Right atrium auricular region (tissue), 2 donors: ENCODE measurements at places on chromosomes 3 and 15.

GRCh38 chr3:58346368-58346767 is 13.7 kb downstream of the PXK start:
- no peak for DNase-seq

- DNase-seq = no peak
These were observed 38.3 kb downstream of the CNTN6 start for GRCh38 chr3:1131166-1131565.

GRCh38 chr15:74383286-74383685 is 15.8 kb upstream of the CYP11A1 start:
- DNase-seq = no peak

DNA sequence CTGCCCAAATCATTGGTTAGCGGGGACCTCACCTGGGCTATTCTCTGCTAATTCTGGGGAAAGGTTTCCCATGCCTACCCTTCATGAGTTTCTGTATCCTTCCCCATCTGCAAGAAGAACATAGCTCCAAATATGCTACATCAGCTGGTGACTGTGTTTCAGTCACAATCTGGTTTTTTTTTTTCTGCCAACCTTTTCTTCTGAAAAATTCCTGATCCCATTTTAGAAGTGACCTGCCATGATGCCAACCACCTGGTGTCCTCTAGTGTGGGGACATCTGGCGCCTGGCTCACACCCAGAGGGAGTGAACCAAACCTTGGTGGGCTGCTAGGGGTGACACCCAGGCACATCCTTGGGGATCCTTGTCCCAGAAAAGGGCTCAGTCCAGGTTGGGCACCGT is 76.1 kb downstream of the CHRD start:
- no peak for DNase-seq

DNA sequence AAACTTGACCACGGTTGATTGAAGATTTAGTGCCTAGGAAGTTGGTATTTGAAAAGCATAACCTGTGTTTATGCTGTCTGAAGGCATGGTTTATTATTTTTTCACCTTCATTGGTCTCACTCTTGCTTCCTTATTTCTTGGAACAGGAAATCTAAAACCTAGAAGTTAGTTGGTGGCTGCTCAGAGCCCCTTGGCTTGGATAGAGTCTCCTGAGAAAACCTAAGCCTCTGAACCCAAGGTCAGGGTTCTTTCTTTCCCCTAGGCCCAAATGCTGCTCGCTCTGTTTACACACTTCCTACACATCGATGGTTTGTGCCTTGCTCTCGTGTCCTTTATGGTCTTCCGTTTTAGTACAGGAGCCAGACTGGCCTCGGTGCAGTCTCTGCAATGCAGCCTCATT is 82.2 kb downstream of the TRAK1 start:
- DNase-seq = no peak

- no peak for DNase-seq
These were observed 263.2 kb downstream of the CNTN3 start for GRCh38 chr3:74351213-74351612.
